ENCODE measurements at places on chromosomes 16 and 17. TPM values are rescaled to one million over a fixed set of nuclear protein-coding genes. Genes with fewer than 3 reads are reported as not detected.

DNA sequence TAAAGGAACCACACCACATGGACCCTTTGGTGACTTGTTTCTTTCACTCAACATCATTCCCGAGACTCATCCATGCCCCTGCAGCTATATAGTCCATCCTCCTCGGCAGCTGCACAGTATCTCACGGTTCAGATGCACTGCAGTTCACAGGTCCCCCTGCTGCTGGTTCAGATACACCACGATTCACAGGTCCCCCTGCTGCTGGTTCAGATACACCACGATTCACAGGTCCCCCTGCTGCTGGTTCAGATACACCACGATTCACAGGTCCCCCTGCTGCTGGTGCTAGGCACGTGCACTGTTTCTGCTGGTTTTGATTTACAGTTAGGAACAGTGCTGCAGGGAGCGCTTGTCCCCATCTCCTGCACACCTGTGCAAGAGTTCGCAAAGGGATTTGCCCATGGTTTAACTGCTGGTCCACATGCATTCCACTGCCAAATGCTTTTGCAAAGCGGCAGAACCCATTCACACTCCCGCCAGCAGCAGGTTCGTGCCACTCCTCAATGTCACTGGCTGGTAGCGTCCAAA, 3.8 kb downstream of the HSDL1 start:
- no peaks in the 10 kb centered on the region for H3K27me3 ChIP-seq
- H3K4me3 ChIP-seq: no peak overlapping the region
- H3K4me1 ChIP-seq: no peaks in the 10 kb centered on the region
- H3K27ac ChIP-seq: no peak overlapping the region

- no peaks in the 10 kb centered on the region for H3K27me3 ChIP-seq
- H3K4me3 ChIP-seq: peak overlapping the region; percentile 23
- peaks cover 54% of the 10 kb centered on the region for H3K4me1 ChIP-seq
- peak; percentile 89 for DNase-seq
- H3K36me3 ChIP-seq: no peaks in the 10 kb centered on the region
- peak overlapping the region; percentile 94 for H3K27ac ChIP-seq
Observed at GRCh38 chr17:59372138-59372751, 40.8 kb downstream of the YPEL2 start.

GRCh38 chr16:28603381-28604185, 6.3 kb downstream of the SULT1A1 start:
- no peaks in the 10 kb centered on the region for H3K27me3 ChIP-seq
- H3K4me1 ChIP-seq: no peaks in the 10 kb centered on the region
- H3K36me3 ChIP-seq: no peaks in the 10 kb centered on the region

Gene SLC35G6
- total RNA-seq: not detected

DNA sequence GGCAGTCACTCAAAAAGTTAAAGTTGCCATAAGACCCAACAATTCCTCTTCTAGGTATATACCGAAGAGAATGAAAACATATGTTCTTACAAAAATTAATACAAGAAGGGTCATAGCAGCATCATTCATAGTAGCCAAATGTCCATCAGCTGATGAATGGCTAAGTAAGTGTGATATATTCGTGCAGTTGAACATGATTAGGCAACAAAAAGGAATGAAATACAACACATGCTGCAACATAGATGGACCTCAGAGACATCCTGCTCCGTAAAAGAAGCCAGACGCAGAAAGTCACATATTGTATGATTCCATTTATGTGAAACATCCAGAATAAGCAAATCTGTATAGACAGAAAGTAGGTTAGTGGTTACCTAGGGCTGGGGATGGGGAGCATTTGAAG, 229.4 kb upstream of the CACNG5 start:
- H3K4me1 ChIP-seq: no peaks in the 10 kb centered on the region
- no peaks in the 10 kb centered on the region for H3K36me3 ChIP-seq
- no peak overlapping the region for H3K27ac ChIP-seq
- no peaks in the 10 kb centered on the region for H3K27me3 ChIP-seq
- H3K4me3 ChIP-seq: no peak overlapping the region

DNA sequence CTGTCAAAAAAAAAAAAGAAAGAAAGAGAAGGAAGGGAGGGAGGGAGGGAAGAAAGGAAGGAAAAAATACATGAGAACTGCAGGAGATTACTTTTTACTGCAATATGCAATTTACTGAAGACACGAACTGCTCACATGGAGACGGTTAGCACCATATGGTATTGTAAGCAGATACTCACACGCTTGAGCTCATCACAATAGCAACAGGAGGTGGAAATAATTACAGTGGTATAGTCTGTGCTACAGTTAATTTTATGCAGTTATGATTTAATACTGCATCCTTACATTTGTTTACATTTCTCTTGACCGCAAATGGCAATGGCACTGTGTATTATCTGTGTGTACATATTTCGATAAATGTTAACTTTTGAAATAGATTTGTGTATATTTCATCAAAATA, 21.4 kb upstream of the SLC46A1 start:
- H3K36me3 ChIP-seq: no peaks in the 10 kb centered on the region
- H3K27me3 ChIP-seq: no peaks in the 10 kb centered on the region
- H3K4me3 ChIP-seq: no peak overlapping the region
- H3K27ac ChIP-seq: no peak overlapping the region
- no peak for DNase-seq

Gene TSPOAP1
- 22.4 TPM for total RNA-seq

DNA sequence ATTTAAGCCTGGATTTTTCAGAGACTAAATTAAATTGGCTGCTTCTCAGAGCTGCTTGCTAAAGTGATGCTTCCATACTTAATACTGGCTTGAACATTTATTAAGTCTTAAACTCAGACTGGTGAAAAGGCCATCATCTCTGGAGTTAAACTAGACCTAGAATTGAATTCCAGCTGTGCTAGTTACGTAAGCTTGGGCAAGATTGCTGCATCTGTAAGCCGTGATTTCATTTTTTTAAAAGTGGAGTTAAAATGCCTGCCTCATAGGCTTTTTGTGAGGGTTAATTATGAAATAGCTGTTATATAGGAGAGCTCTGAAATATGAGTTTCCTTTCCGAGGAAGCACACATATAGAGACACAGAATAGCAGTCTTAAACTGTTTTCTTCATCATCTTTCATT, 84.7 kb downstream of the VAT1L start:
- no peaks in the 10 kb centered on the region for H3K27me3 ChIP-seq
- no peak overlapping the region for H3K4me3 ChIP-seq
- H3K36me3 ChIP-seq: no peaks in the 10 kb centered on the region

GRCh38 chr16:72805486-72805885, 242.4 kb downstream of the ZFHX3 start:
- H3K4me1 ChIP-seq: no peaks in the 10 kb centered on the region
- no peak overlapping the region for H3K27ac ChIP-seq
- H3K36me3 ChIP-seq: peaks cover 13% of the 10 kb centered on the region
- no peak overlapping the region for H3K4me3 ChIP-seq
